ENCODE measurements at places on chromosomes 7 and 10.

- DNase-seq, result no peak
Observed at GRCh38 chr7:67033251-67033650, 36.6 kb downstream of the TYW1 start.

DNA sequence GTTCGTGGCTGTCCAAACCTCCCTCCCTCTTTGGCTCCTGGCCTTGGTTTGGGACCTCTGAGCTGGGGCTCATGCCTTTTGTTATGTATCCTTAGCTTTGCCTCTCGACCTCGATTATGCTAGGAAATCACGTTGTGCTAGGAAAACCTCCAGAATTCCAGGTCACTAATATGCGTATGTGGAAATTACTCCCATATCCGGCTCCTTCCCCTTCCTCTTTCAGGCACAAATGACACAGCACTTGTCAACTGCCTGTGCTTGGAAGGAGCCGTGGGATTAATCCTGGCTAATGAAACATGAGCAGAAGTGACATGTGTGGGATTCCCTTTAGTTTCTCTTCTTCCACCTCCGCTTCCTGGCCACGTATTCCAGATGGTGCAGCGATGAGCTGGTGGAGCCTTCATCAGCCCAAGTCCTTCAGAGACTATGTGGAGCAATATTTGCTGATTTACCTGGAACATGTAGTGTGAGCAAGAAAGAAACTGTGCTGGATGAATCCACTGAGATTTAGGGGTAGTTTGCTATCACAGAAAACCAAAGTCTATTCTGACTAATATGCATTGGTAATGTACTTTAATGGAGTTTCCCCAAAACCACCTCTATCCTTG lies 149.2 kb downstream of the REEP3 start:
- no peak for DNase-seq

- no peak for DNase-seq
Observed at GRCh38 chr7:131629217-131629882, 72.9 kb upstream of the PODXL start.

DNA sequence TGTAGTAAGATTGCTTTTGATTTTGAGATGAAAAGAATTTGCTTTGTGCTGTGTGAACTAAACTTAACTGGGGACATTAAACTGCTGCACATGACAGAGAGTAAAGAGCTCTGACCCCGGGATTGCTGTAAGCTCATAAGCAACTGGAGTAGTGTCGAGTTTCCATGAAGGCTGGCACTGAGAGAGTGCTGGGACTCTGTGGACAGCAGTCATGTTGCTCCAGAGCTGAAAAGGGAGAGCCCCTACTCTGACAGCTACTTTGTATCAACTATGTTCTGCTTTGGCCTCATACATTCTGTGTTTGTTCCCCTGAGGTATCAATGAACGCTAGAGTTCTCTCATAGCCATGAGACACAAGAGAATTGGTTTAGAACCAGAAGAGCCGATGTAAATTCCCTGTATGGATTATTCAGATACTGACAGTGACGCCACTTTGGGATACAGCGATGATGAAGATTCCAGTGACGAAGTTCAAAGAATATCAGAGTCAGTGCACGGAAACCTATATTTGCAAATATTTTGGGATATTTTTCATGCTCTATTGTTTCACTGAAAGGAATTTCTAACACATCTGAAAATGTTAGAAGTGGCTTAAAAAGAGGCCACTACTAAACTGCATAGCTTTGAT lies 185.9 kb upstream of the DKK1 start:
- no peak for DNase-seq

DNA sequence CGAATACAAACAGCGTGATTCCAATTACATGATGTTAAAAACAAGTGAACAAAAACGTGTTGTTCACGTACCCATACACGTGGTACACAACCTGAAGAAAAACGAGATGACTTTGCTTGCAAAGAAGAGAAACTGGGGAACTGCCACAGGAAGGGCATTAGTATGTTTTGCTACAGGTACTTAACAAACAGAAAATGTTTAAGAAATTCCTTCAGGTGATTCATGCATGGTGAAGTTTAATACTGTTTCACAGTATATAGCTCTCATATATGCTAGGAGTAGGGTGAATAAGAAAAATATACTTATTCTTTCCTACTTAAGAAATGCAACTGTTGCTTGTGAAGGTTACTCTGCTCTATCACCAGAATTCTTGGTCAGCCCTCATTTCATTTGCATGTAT lies 9.8 kb downstream of the SEC61G start:
- no peak for DNase-seq

DNA sequence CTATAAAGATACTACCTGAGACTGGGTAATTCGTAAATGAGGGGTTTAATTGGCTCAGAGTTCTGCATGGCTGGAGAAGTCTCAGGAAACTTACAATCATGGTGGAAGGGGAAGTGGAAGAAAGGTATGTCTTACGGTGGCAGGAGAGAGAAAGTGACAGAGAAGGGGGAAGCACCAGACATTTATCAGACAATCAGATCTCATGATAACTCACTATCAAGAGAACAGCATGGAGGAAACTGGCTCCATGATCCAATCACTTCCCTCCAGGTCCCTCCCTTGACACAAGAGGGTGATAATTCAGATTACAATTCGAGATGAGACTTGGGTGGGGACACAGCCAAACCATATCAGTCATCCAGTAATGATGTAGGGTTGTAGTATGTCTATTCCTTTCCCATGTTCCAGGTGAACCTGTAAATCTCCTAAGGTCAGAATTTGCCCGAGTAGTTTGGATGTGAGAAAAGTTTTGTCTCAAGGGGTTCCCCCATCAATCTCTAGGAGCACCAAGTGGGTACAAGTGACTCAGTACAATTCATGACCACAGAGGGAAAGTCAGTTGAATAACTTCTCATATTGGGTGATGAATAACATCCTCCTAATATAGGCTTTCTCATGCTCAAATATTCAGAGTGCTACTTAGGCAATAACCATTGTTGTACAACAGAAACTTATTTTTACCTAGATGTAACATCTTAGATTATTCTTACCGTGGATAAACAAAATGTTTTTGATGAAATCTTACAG lies 39.7 kb upstream of the MTPN start:
- DNase-seq, result no peak

- no peak for DNase-seq
Observed at GRCh38 chr7:10412422-10413019, 561.2 kb upstream of the PHF14 start.

DNA sequence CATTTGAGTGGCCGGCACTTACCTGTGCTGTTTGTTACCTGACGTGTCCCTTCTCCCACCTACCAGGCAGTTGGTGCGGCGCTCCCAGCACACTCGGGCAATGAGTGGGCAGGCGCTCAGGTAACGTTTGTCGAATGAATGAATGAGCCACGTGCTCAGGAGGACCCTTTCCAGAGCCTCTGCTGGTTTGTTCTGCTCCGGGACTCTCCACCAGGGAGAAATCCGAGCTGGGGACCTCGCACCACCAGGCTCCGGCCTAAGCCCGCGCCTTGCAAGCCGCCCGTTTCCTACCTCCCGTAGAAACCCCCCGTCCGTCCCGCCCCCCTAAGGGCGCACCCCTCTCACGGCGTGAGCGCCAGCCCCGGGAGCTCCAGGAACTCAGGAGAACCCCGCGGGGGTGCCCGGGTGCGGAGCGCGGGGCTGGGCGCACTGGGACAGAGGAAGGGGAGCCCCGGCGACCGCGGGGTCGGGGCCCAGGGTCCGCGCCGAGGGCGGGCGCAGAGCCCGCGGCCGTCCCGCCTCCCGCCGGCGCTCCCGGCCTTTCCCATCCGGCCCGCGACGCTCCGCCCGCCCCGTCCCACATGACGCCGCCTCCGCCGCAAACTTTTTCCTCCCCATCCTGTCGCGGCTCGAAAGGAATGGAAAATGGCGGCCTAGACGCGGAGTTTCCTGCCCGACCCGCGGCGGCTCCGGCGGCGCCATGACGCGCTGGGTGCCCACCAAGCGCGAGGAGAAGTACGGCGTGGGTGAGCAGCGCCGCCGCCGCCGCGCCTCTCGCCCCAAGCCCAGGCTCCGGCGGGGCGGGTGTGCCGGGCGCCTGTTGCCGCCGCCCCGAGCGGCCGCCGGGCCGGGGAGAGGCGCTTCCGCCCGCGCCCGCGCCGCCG lies at the start of gene DOCK1:
TSS of gene DOCK1 (plus strand) at position 611 of the 884 bp plus-strand sequence. CDS start at position 701, 90 bp downstream.
- DNase-seq, result no peak

DNA sequence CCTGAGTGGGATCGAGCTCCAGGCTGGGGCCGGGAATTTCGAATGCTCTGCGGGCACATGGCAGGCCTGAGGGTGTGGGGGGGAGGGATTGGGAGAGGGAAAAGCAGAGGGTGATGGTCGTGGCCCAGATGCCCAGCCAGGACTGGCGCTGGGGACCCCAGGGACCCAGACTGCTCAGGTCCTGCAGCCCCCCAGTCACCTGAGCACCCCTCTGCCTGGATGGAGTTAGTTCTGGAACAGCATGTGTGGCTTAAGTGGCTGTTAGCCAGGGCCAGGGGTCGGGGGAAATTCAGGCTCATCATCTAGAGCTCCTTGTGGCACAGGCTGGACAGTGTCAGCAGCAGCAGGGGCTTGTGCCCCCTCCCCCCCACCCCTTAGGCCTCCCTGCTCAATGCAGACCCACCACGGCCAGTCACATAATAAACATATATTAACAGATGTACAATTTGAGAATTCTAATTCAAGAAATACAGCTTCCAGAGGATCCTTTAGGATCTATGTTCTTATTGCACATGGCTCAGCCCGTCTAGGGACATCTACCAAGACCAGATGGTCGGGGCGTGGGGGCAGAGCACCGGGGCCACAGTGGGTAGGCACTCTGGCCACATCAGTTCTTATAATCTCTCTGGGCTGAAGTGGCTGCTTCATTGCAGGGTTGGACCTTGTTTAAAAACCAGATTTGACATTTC lies 22.2 kb downstream of the DNAJB12 start:
- no peak for DNase-seq
